ENCODE measurements at places on chromosomes 12 and 14. TPM values are rescaled to one million over a fixed set of nuclear protein-coding genes. Genes with fewer than 3 reads are reported as not detected.
A peak's percentile ranks its signal among the peaks of the same experiment; 100 is the strongest.

LPAR5 gene
- 16.6 TPM for total RNA-seq

LRTM2 gene
- 0.13 TPM for total RNA-seq

MANSC4 gene
- not detected for total RNA-seq

GNS gene
- 30.1 TPM for total RNA-seq

TPPP2 gene
- total RNA-seq: not detected

DNA sequence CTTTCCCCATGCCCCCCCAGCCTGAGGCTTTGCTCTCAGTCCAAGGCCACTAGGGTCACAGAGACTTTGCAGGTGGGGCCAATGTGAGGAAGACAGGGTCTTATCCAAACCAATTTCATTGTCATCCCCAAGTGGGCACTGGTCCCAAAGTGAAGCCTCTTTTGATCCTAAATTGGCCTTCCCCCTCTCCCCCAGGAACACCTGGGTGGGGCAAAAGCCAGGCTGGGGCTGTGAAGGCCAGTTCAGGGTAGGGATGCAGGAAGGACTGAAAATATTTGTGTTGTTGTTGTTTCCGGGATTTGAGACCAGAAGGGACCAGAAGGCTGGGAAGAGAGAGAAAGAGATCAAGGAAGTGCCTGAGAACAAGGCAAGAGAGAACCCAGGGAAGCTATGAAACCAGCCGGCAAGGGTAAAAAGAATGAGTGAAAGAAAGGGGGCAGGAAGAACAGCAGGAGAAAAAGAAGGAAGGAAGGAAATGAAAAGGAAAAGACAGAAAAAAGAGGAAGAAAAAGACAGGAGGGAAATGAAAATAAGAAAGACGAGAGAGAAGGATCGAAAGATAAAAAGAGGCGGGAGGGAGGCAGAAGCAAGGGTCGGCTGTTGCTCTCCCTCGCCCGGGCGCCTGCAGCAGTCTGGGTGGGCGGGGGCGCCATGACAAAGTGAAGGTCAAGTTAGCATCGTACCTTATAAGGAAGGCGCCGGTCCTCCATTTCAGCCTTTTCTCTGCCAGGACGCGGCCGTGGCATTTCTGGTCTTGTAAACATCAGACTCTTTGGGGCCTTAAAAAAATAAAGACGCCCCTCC, 7.4 kb upstream of the HOXC11 start:
- H3K27me3 ChIP-seq: peaks cover 94% of the 10 kb centered on the region
- peaks cover 21% of the 10 kb centered on the region for H3K4me1 ChIP-seq
- peaks cover 15% of the 10 kb centered on the region for H3K36me3 ChIP-seq
- H3K4me3 ChIP-seq: peak overlapping the region; percentile 34

- peaks cover 46% of the 10 kb centered on the region for H3K4me1 ChIP-seq
- DNase-seq: no peak
- H3K27me3 ChIP-seq: no peaks in the 10 kb centered on the region
- H3K27ac ChIP-seq: no peak overlapping the region
Observed at GRCh38 chr14:62081012-62081612, 318.9 kb downstream of the SNAPC1 start.

DNA sequence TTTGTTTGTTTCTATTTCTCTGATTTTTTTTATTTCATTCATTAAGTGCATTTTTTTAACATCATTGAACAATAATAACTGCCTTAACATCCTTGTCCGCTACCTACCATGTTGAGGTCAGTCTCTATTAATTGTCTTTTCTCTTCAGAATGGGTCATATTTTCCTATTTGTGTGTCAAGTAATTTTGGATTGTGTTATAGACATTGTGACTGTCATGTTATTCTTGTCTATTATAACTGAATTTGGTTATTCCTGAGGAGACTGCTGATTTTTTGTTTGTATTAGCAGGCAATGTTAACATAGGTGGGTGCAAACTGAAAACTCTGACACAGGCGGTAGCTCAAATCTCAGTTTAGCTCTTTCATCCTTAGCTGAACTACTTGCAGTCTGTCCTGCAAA, 169.9 kb downstream of the DICER1 start:
- no peak overlapping the region for H3K27ac ChIP-seq
- H3K36me3 ChIP-seq: no peaks in the 10 kb centered on the region
- H3K27me3 ChIP-seq: peaks cover 14% of the 10 kb centered on the region
- no peak overlapping the region for H3K4me3 ChIP-seq

- H3K4me3 ChIP-seq: no peak overlapping the region
- no peak for DNase-seq
- H3K27me3 ChIP-seq: no peaks in the 10 kb centered on the region
- peaks cover 9% of the 10 kb centered on the region for H3K36me3 ChIP-seq
- no peak overlapping the region for H3K27ac ChIP-seq
Observed at GRCh38 chr12:22682663-22683062, 57.7 kb downstream of the ETNK1 start.

- no peak overlapping the region for H3K4me3 ChIP-seq
- H3K4me1 ChIP-seq: no peaks in the 10 kb centered on the region
- H3K27me3 ChIP-seq: peaks cover 3% of the 10 kb centered on the region
- no peak overlapping the region for H3K27ac ChIP-seq
- DNase-seq: no peak
Observed at GRCh38 chr12:67760586-67761275, 112.2 kb downstream of the DYRK2 start.

GRCh38 chr14:51774209-51774608, 86.2 kb upstream of the GNG2 start:
- H3K4me1 ChIP-seq: peaks cover 6% of the 10 kb centered on the region
- DNase-seq: no peak
- no peak overlapping the region for H3K4me3 ChIP-seq
- peaks cover 5% of the 10 kb centered on the region for H3K27me3 ChIP-seq

- H3K4me3 ChIP-seq: peak overlapping the region; percentile 93
- peaks cover 6% of the 10 kb centered on the region for H3K36me3 ChIP-seq
- H3K27ac ChIP-seq: peak overlapping the region; percentile 94
- peaks cover 16% of the 10 kb centered on the region for H3K4me1 ChIP-seq
Observed at GRCh38 chr12:109900752-109901580, 892 bp downstream of the TCHP start.

DNA sequence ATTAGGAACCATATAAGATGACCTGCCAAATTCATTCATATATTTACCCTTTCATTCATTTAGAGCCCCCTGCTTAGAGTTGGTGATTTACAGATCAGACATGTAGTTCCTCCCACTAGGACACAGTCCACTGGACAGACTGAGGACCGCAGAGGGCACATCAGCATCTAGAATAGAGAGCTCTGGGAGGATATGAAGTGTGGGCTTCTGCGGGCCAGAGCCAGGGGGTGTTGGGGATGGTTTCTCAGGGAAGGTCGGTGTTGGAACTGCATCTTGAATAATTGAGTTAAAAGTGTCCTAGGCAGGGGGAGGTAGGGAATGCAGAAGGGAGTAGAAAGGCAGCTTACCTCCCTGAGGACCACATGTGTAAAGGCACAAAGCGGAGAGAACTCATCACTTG, 42.9 kb downstream of the KLC1 start:
- peaks cover 9% of the 10 kb centered on the region for H3K36me3 ChIP-seq
- H3K27ac ChIP-seq: peak overlapping the region; percentile 16
- DNase-seq: no peak

DNA sequence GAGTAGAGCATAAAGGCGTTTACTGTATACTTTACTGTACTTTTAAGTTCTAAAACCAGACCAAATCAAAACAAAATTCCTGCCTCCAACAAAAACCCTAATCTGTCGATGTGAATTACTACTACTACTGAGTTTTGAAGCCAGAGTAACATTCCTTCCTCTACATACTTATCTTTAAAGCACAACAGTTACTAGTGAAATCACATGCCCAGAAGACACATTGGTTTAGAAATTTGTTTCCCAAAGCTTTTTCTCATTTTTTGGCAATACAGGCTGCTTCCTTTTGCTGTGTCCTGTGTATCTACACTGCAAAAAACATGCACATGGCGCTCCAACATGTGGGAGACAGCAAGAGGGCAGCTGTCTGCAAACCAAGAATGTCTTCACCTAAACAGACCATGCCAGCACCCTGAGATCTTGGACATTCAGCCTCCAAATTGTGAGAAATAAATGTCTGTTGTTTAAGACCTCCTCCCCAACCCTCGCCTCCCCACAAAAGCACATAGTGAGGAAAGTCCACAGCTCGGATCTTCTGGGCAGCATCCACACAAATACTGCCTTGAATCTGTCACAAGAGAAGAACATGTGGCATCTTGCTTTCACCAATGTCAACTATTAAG, 21.1 kb downstream of the SETD3 start:
- H3K27me3 ChIP-seq: no peaks in the 10 kb centered on the region
- no peak overlapping the region for H3K27ac ChIP-seq
- H3K36me3 ChIP-seq: peaks cover 14% of the 10 kb centered on the region
- DNase-seq: no peak
- H3K4me1 ChIP-seq: peaks cover 34% of the 10 kb centered on the region

DNA sequence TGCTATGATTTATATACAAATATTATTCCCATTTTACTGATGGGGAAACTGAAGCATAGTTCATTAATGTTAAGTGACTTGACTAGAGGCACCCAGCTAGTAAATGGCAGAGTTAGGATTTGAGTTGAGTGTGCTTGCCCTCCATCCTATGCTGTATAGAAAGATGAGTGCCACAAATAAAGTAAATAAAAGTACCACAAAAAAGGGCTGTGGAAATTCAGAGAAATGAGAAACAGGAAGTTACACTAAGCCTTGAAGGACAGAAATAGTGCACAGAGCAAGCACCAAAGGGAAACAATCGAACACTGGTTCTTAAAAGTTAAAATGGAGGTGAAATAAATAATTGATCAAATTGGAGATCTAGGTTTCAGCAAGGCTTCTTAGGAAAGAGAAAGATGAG, 9.2 kb upstream of the ABCD2 start:
- peaks cover 18% of the 10 kb centered on the region for H3K4me1 ChIP-seq
- DNase-seq: no peak
- peaks cover 2% of the 10 kb centered on the region for H3K36me3 ChIP-seq
- H3K27ac ChIP-seq: peak overlapping the region; percentile 92

DNA sequence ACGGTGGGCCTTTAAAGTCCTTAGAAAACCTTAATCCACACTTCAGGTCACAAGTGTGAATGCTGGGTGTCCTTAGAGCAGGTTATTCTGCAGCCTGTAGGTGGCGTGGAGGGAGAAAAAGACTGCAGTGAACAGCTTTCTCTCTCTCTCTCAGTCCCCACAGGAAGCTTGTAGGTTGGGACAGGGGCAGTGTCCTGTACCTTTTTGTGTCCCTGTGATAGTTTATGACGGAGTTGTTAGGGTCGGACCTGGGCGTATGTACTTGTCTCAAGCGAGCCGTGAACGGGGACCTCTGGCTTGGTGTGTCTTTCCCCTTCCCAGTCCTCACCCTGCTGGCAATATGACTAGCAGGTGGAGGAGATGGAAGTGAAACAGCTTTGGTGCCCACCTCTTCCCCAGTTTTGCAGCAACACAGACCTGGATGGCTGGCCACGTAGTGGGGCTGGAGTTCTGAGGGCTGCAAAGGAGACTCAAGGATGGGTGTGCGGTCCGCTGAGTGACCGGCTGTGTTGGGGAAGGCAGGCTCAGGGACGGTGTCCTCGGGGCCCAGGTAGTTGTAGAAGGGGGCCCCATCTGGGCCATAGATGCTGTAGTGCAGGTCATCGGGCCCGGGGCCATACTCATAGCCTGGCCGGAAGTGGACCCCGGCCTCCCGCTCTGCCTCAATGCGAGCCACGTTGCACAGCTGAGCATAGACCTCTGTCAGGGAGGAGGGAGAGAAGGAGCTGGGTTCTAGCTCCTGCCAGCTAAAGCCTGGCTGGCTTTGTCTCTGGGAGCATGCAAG, 8.9 kb downstream of the ISCA2 start:
- no peak for DNase-seq
- peaks cover 8% of the 10 kb centered on the region for H3K4me1 ChIP-seq
- H3K36me3 ChIP-seq: no peaks in the 10 kb centered on the region
- no peaks in the 10 kb centered on the region for H3K27me3 ChIP-seq
- H3K4me3 ChIP-seq: no peak overlapping the region

DNA sequence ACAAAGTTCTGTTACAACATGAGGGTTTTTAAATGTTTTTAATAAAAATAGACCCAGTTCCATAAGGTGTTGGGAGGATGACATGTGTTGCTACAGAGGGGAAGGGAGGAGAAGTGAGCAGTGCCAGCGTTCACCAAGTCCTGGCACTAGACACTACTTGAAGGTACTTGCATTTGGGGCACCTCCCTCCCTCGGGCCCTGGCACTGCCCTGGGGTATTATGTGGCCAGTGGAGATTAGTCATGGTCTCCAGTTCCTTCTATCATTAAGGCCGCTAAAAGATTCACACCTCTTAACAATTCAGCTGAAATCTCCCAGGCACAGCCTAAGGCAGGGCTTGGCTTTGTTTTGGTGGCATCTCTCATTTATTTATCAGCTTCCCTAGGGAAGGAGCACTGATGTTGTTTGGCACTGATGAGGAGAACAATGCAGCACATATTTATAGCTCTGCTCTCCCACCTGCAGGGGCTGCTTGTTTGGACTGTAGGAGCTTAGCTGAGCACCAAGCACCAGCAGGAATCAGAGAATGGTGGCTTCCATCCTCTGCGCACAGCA, 155.5 kb upstream of the NTF3 start:
- H3K36me3 ChIP-seq: no peaks in the 10 kb centered on the region
- H3K4me1 ChIP-seq: no peaks in the 10 kb centered on the region
- DNase-seq: no peak
- H3K27ac ChIP-seq: no peak overlapping the region
- H3K27me3 ChIP-seq: no peaks in the 10 kb centered on the region

DNA sequence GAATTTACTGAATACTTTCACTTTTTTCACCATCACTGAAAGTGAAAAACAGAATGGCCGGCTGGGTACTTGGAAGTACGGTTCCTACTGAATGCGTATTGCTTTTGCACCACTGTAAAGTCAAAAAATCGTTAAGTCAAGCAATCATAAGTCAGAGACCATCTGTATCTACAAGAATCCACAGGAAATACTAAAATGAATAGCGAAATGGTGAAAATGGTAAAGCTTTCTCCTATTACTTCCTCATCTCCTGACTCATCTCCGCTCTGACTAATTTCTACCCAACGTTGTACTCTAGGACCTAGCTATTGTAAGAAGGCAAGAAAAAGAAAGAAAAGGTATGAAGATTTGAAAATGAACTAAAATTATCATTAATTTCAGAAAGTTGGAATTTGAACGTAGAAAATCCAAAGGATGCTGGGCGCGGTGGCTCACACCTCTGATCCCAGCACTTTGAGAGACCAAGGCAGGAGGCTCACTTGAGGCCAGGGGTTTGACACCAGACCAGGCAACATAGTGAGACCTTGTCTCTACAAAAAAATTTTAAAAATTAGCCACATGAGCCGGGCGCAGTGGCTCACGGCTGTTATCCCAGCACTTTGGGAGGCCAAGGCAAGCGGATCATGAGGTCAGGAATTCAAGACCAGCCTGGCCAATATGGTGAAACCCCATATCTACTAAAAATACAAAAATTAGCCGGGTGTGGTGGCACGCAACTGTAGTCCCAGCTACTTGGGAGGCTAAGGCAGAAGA, 5.3 kb upstream of the CDCA4 start:
- H3K4me1 ChIP-seq: peaks cover 30% of the 10 kb centered on the region
- peaks cover 4% of the 10 kb centered on the region for H3K36me3 ChIP-seq
- no peak for DNase-seq
- peak overlapping the region; percentile 18 for H3K27ac ChIP-seq

- peak overlapping the region; percentile 55 for H3K4me3 ChIP-seq
- peaks cover 4% of the 10 kb centered on the region for H3K4me1 ChIP-seq
- H3K27me3 ChIP-seq: no peaks in the 10 kb centered on the region
- peak; percentile 64 for DNase-seq
Observed at GRCh38 chr12:25436206-25437030, 116.7 kb downstream of the LMNTD1 start.

GRCh38 chr12:93126069-93126474, 197.0 kb upstream of the EEA1 start:
- H3K27ac ChIP-seq: no peak overlapping the region
- H3K4me1 ChIP-seq: no peaks in the 10 kb centered on the region
- no peak overlapping the region for H3K4me3 ChIP-seq

GRCh38 chr14:37150414-37150813, 22.0 kb downstream of the SLC25A21 start:
- H3K4me1 ChIP-seq: no peaks in the 10 kb centered on the region
- H3K36me3 ChIP-seq: peaks cover 9% of the 10 kb centered on the region
- no peaks in the 10 kb centered on the region for H3K27me3 ChIP-seq
- no peak for DNase-seq
- no peak overlapping the region for H3K27ac ChIP-seq

Measured in naive thymus-derived CD8-positive, alpha-beta T cell (primary cell).